NT2/D1 (cell line): ENCODE measurements at places on chromosomes 6 and 20.

GRCh38 chr6:163721435-163721834 is 306.9 kb downstream of the QKI start:
- no peak for DNase-seq

DNA sequence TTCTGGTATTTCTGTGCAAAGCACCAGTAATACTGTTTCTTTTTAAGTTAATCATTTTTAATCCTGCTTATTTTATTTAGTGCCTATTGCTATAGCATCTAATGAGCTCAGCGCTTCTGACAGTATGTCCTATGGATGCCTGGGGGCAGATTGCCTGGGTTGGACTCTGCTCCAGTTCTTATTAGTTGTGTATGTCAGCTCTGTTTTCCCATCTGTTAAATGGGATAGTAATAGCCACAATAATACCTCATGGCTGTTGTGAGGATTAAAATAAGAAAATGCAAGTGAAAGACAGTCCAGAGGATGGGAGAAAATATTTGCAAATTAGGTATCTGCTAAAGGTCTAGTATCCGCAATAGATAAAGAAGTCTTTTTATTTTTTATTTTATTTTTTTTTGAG is 87.0 kb downstream of the UTRN start:
- DNase-seq = no peak

DNA sequence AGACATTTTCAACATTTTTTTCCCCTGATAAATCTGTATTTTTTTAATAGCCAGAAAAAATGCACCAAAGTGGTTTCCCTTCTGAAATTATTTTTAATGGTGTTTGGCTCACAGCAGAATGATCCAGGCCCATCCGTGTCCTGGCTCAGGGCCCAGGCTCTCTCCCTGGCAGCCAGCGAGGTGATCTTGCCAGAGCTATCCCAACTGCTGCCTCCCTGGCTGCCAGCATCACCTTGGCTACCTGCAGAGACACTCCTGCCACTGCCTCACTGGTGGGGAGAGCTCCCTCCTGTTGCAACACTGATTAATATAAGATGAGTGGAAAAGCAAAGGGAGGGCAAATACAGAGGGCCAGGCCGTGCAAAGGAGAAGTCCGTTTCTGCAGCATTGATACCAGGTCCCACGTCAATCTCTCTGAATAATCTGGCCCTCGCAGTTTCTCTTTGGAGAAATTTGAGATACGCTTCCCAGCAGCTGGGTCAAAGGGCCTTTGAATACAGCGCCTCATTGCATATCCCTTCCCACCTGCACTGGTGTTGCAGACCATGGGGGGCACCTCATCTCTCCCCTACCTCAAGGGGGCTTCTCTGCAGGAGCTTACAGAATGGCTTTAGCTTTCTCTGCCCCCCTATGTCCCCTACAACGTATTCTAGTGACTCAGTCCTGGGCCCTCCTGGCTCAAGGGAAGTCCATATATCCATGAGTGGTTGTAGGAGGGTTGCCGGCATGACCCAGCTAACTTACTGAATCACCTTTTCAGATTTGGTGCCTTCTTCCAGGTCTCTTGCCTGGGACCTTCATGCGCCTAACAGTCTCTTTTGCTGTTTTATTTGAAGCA is 12.8 kb upstream of the DSTN start:
- DNase-seq = no peak

GRCh38 chr6:39140556-39141167 is 25.7 kb upstream of the SAYSD1 start:
- no peak for DNase-seq

DNA sequence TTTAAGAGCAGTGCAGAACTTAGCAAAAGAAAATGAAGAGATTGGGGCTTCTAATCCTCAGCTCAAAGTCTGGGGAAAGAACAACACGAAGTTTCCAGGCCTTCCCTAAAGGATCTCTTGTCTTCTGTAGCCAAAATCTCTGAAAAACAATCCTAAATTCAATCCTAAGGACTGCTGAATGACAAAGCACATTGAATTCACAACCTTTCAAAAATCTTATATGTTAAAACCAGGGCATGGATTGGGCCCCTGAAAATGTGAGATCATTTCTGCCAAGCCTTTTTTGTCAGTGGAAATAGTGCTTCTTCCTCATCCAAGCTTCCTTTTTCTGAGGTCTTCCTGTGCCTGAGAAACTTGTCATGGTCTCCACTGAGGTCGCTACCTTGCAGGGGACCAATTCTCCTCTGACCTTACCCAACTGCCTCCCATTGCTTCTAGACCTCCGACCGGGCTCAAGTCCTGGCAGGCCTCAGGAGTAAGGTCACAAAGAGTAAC is 126.2 kb upstream of the ARID1B start:
- no peak for DNase-seq

- no peak for DNase-seq
Measured at GRCh38 chr6:12092762-12093161, 80.7 kb downstream of the HIVEP1 start.

- DNase-seq = peak; percentile 48
Measured at GRCh38 chr20:48635791-48636267, 192.0 kb downstream of the PREX1 start.

GRCh38 chr20:58714923-58715351 is 22.3 kb downstream of the NPEPL1 start:
- no peak for DNase-seq

GRCh38 chr6:54060286-54060685 is 51.0 kb upstream of the MLIP start:
- no peak for DNase-seq

DNA sequence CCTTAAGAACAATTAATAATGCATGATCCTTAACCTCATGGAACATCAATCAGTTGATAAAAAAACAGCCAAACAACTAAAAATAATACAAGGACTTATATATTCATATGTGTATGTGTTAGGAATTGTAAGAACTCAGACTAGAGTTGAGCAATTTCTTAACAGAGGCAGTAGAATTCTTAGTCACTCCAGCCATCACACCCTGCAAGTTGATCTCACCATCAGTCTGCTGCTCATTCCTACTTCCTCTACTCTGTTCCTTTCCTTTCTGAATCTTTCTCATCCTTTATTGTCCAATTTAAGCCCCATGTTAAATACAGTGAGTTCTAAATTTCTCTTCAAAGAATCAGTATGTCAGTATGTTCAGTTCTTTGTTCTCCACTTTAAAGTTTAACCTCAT is 2.6 kb downstream of the ZNF165 start:
- DNase-seq = no peak

- DNase-seq = no peak
Measured at GRCh38 chr6:12987783-12988182, 271.2 kb downstream of the PHACTR1 start.
